ENCODE measurements at places on chromosomes 5 and 9.

GRCh38 chr9:113511856-113512761 is 48.6 kb downstream of the RGS3 start:
- no peak for DNase-seq

- no peak for DNase-seq
Measured at GRCh38 chr9:79639354-79639753, 67.6 kb downstream of the TLE4 start.

DNA sequence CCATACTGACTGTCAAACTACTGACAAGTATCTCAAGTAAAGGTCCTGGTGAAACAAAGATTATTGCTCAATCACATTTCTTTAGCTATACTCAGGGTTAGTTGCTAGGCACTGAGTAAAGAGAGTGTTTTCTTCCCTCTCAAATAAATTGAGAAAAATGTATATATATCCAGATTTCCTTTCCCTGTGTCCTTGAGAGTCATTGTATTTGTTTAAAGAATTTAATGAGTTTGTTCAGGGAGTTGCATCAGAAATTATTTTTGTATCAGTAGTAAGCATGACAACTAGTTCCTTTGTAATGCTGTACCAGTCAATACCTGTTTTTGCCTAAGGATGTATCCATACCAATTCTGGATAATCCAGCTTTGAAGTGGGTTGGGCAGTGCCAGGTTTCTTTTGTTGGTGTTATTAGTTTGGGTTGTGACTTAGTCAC is 3.2 kb upstream of the ANKHD1 start:
- no peak for DNase-seq

GRCh38 chr9:113948891-113949570 is 72.9 kb downstream of the ZNF618 start:
- no peak for DNase-seq

DNA sequence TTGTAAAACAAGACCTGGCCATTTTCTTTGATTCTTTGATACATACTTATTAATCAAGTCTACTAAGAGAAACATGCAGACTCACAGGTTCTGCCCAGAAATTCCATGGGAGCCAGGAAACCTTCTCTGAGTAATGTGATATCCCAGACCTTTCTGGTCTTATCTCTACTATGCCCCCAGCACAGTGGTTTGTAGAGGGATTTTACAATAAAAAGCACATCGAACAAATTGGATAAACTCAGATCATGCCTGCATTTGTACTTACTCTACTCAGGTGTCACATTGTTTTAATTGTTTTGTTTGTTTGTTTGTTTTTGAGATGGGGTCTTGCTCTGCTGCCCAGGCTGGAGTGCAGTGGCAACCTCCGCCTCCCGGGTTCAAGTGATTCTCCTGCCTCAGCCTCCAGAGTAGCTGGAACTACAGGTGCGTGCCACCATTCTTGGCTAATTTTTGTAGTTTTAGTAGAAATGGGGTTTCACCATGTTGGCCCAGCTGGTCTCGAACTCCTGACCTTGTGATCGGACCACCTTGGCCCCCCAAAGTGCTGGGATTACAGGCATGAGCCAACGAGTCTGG is 179.5 kb downstream of the ZNF608 start:
- no peak for DNase-seq

- DNase-seq = peak; percentile 34
Measured at GRCh38 chr5:134648425-134649162, at the start of gene SEC24A. Gene SEC24A, plus strand, starts transcription at chr5:134648785. Its CDS starts 292 bp downstream, at chr5:134649077.

DNA sequence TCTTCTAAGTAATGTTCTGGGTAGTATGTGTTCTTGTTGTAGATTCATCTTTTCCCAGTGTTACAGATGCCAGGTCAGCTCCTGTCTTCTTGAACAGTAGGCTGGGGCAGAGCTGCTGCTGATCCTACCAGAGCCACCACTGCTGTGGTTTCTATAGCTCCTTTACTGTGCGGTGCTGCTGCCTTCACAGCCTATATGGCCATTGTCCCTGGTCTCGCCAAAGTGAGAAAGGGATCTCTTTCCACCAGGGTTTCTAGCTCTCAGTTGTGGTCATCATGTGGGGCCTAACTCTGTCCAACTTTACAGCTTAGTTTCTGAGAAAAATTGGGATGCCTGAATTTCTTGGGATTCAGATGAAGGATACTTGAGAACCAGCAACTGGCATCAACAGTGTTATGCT is 70.9 kb upstream of the CER1 start:
- DNase-seq = no peak

DNA sequence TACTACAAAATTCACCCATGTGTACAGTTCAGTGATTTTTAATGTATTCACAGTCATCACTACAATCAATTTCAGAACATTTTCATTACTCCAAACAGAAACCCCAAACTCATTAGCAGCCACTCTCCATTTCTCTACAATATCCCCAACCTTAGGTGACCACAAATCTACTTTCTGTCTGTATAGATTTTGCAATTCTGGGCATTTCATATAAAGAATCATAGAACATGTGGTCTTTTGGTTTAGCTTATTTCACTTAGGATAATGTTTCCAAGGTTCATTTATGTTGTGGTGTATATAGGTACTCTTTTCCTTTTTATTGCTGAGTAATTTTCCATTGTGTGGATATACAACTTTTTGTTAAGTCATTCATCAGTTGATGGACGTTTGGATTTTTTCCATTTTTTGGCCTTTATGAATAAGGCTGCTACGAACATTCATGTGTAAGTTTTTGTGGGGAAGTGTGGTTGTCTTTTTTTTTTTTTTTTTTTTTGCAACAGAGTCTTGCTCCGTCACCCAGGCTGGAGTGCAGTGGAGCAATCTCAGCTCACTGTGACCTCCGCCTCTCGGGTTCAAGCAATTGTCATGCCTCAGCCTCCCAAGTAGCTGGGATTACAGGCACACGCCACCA is 54.5 kb downstream of the DOCK8 start:
- no peak for DNase-seq

- DNase-seq = no peak
Measured at GRCh38 chr9:90741036-90741435, 60.6 kb upstream of the SYK start.

GRCh38 chr9:76586390-76587314 is 127.7 kb downstream of the GCNT1 start:
- DNase-seq = no peak

- no peak for DNase-seq
Measured at GRCh38 chr9:77495834-77496671, 152.1 kb downstream of the GNA14 start.

GRCh38 chr5:90803876-90804275 is 245.3 kb downstream of the ADGRV1 start:
- no peak for DNase-seq

DNA sequence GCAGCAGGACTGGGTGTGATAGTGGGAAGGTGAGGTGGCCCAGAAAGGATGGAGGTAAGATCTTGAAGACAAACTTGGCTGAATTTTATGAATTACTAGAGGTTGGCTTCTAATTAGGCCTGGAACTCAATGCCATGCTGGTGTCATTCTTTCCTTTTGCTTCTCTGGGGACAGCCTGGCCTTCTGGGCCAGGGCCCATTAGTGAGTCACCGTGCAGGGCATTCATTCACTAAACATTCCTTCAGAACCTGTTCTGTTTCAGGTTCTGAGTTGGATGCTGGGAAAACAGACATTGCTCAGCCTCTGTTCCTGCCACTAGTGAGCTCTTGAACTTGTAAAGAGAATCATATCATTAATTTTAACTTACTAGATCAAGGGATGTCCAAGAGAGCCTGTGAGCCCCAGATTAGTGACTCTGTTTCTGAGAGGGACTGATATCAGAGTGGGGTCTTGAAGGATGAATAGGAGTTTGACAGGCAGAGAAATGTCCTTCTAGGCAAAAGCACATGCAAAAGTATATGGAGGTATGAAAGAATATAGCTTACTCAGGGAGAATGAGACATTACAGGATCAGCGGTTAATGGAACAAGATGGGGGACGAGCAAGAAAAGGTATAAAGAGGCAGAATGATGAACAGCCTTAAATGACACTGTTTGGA is 66.5 kb downstream of the LHX2 start:
- no peak for DNase-seq

- no peak for DNase-seq
Measured at GRCh38 chr5:127026166-127026565, 4.2 kb downstream of the MARCHF3 start.

DNA sequence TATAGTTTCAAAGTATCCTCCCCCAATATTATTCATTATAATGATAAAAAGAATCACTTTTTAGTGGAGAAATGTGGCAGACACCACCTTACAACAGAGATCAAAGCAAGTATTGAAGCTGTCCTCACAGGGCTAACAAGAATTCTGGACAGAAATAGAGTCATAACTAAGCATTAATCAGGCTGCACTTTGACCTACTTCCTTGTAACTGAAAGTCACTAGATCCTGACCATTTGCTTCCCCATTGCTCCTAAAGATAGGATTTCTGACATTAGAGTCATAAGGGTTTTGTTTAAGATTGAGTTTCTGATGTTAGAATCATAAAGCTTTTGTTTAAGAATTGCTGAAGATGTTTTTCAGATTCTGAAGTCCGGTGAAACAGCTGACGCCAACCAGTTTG is 159.7 kb downstream of the ATP10B start:
- DNase-seq = no peak

All from cortex of kidney (tissue), 1 donor.